Peyer's patch (tissue), 4 donors: ENCODE measurements at places on chromosomes 11 and 22. TPM values are rescaled to one million over a fixed set of nuclear protein-coding genes. Genes with fewer than 3 reads are reported as not detected.

Gene OR10A4
- total RNA-seq, result not detected

Gene MS4A6E
- total RNA-seq, result not detected

Gene MIF
- 97.9 TPM for total RNA-seq

Gene SAA1
- not detected for total RNA-seq

Gene GLB1L2
- total RNA-seq, result 21.6 TPM

Gene TMEM121B
- 0.40 TPM for total RNA-seq

Gene PANX1
- total RNA-seq, result 9.1 TPM

Gene TCN1
- total RNA-seq, result not detected

Gene TRPC6
- 1.4 TPM for total RNA-seq

Gene AGBL2
- 17.4 TPM for total RNA-seq

Gene RTN4R
- total RNA-seq, result 5.3 TPM

Gene WBP2NL
- total RNA-seq, result 3.4 TPM

Gene TRIM48
- total RNA-seq, result not detected

Gene SULT4A1
- total RNA-seq, result 0.47 TPM

Gene NXPE2
- total RNA-seq, result 9.1 TPM

Gene MMP12
- 0.40 TPM for total RNA-seq

Gene C11orf21
- 9.9 TPM for total RNA-seq

Gene APOC3
- 11,857 TPM for total RNA-seq

Gene TRIM34
- 10.3 TPM for total RNA-seq

Gene MUC6
- not detected for total RNA-seq

Gene TSPAN4
- 52.1 TPM for total RNA-seq

Gene MMP27
- not detected for total RNA-seq

Gene LRRC32
- total RNA-seq, result 4.0 TPM

Gene CASP1
- 146 TPM for total RNA-seq
